Tibial nerve (tissue), 4 donors: ENCODE measurements at places on chromosomes 2 and 18.

DNA sequence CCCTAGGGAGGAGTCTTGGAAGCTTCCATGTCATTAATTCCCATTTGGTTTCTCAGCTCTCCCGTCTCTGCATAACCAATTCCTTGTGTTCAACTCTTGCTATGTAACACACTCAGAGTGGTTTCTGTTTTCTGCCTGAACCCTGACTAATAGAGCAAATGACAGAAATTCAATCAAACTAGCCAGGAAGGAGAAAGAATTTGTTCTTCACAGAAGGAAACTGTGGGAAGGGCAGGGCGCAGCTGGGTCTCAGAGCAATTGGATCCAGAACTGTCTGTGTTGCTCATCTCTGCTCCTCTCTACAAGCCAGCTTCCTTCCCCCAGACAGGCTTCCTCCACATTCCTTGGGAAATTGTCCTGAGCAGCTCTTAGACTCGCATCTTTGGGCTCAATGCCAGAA is 269.8 kb downstream of the TNS1 start:
- DNase-seq = no peak

- no peak for DNase-seq
These were observed 80.7 kb downstream of the PSMG2 start for GRCh38 chr18:12783524-12783923.

DNA sequence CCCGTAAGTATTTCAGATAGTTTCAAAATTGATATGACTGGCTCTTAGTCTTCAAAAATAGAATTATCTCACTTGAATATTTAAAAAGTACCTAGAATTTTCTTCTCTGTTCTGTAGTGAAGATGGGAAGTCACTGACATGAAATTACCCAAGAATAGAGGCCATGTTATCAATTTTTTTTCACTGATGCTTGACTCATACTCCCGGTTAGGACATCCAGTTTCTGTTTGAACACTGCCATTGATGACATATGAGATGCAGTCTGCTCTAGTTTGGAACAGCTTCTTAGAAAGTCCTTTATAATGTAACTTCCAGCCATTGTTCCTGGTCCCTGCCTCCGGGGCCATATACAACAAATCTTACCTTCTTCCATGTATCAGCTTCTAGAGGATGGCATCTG is 26.0 kb downstream of the MAP3K20 start:
- DNase-seq = no peak

DNA sequence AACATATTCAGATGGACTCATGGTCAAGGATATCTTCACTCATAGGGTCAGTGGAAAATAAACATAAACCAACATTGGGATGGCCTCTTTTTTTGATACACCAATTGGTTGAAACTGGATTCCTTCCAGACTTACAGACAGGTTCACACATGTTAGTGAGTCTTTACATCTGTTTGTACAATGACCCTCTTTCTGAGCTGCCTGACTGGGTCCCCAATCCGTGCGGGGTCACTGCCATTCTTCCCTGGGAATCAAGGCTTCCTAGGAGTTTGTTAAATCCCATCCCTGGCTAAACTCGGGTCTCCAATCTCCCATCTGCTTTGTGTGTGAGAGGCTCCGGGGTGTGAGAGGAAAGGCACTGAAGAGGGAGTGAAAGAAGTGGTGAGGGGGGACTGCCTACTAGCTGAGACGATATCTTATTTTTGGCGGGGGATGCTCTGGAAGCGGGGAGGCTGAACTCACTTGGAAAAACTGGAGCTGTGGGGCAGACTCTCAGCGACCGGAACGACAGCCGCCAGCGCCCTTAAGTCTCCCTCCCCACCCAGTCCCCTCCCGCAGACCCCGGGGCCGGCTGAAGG is 487 bp downstream of the STARD6 start:
- peak; percentile 10 for DNase-seq

- no peak for DNase-seq
These were observed 112.1 kb downstream of the KYNU start for GRCh38 chr2:142989273-142990204.

DNA sequence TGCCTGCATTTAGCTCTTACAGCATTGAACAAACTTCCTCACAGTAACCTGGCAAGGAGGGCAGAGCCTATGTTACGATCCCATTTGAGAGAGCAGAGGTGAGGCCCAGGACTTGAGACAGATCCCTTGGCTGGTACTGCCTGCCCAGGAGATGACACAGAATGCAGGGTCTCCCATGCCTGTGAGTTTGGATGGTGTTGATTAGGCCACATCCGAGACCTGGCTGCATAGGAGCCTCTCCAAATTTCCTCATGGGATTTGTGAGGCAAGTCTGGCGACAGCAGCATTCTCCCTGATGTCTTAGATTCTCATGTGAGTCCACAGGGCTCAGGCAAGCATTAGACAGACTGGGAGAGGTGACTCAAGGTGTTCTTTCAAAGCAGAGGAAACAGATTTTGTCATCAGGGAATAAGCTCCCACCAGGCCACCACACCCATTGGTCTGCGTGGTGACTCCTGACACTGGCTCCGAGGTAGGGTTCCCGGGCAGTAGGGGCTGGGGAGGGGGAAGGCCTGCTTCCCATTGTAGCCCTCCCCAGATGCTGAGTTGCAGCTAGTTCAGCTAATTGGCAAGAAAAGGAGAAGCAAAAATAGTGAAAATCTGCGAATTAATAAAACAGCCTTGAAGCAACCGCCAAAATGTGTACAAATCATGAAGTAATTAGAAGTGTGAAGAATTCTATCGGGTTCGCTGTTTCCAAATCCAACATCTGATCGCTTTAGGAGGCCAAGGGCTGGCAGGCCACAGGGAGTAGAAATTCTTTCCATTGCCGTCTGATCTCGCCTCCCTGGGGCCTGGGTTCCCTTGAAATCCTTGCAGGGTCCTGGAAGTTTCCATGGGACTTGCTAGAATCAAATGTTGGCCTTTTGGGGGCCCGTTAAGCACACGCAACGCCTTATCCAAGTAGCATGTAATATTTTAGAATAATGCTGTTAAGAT is 68.0 kb downstream of the MAPK4 start:
- DNase-seq = no peak

DNA sequence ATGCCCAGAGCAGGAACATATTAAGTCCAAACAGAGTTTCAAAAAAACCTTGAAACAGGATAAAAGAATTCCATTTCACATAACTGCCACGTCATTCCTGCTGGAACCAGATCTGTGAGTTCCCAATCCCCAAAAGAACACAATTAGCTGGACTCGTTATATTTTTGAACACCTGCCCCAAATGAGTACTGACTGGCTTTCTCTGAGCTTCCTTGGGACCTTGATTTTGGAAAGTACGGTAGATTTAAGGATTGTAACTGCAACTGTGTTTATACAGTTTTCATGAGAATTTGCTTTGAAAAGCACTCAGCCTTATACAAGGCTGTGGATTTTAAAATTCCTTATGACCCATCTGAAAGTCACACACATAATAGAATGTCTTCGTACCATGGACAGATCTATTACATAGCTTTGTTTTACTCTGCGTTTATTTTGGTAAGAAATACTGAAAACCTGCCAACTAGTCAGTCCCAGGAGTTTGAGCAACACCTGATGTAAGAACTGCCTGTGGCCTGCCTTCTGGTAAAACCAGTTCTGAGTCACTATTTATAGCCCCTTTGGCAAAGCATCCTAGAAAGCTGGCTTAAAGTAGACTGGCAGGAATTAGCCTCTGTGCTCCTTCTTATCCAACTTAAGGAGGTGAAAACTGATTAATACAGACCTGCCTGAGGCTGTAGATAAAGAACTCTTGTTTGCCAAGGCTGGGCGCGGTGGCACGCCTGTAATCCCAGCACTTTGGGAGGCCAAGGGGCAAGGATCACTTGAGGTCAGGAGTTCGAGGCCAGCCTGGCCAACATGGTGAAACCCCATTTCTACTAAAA is 48.1 kb downstream of the MERTK start:
- peak; percentile 58 for DNase-seq

DNA sequence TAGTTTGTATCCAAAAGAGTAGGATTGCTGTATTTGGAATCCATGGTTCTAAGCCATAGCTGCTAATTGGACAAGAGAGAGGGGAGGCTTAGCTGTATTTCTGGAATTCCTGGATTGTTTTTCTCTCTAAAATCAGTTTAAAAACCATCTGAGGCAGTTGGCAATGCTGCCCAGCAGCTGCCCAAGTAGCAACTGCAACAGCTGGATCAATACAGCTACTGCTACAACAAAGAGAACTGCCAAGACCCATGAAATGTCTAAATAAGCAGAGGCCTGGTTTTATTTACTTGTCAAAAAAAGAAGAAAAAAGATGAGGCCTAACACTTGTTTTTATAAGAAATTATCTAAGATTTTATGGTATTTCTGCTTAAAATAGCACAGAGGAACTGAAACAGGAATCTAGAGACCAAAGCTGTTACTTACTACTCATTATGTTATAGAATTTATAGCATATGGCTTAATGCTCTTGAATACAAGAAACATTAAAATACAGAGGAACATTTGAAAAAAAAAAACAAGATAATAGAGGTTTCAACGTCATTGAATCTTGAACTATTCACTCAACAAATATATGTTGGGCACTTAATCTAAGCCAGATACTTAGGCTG is 39.1 kb downstream of the TMEFF2 start:
- DNase-seq = no peak

DNA sequence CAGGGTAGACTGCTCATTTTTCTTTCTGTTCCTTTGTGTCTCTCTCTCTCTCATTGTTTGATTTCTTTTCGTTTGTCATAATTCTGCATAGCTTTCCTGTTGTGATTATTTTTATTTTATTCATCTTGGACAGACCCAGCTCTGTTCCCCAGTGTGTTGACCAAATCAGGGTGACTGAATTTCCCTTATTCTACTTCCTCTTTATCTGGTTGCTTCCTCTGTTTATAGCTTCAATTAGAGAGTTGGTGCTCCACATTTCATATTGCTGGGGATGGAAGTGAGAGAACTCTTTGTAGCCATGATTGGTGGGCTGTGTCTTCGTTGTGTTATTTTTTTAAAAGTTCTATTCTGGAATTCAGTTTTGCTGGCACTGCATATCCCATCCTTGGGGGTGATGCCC is 19.1 kb downstream of the PROKR1 start:
- DNase-seq = no peak
